Panc1 (cell line): ENCODE measurements at places on chromosomes 3 and 15. TPM values are rescaled to one million over a fixed set of nuclear protein-coding genes. Genes with fewer than 3 reads are reported as not detected.

Gene CSPG5
- total RNA-seq, result 3.2 TPM

Gene GOLGA6L9
- total RNA-seq, result 5.8 TPM

Gene BTBD1
- total RNA-seq, result 88.4 TPM

Gene DUOXA1
- total RNA-seq, result not detected

Gene NANOGP8
- not detected for total RNA-seq

Gene CADPS
- total RNA-seq, result not detected

Gene PYGO1
- total RNA-seq, result 2.4 TPM

Gene SPSB4
- 0.05 TPM for total RNA-seq

Gene KBTBD12
- 0.28 TPM for total RNA-seq

Gene GOLIM4
- total RNA-seq, result 35.4 TPM

Gene TGM5
- total RNA-seq, result not detected

Gene PIK3CA
- total RNA-seq, result 27.6 TPM

Gene SNRPA1
- total RNA-seq, result 98.0 TPM

Gene FEZF2
- not detected for total RNA-seq

Gene XCR1
- not detected for total RNA-seq

Gene SORD
- 34.0 TPM for total RNA-seq

Gene MEX3B
- 8.5 TPM for total RNA-seq

Gene KCNMB3
- 5.8 TPM for total RNA-seq

Gene LYZL4
- total RNA-seq, result not detected

Gene SLC12A1
- total RNA-seq, result not detected

Gene LXN
- total RNA-seq, result 301 TPM

Gene MORC1
- not detected for total RNA-seq

Gene RBPMS2
- total RNA-seq, result 33.7 TPM

Gene RGMA
- 0.62 TPM for total RNA-seq

Gene GOLGA6L1
- total RNA-seq, result not detected

Gene GOLGA8J
- 0.44 TPM for total RNA-seq

Gene RHOV
- 4.2 TPM for total RNA-seq

Gene HCLS1
- total RNA-seq, result 0.85 TPM

Gene NAA50
- 208 TPM for total RNA-seq

Gene VEPH1
- total RNA-seq, result 0.51 TPM
